ENCODE measurements at places on chromosomes 6 and 20. TPM values are rescaled to one million over a fixed set of nuclear protein-coding genes. Genes with fewer than 3 reads are reported as not detected.

- no peak for DNase-seq
Observed at GRCh38 chr20:8284902-8285301, 152.8 kb downstream of the PLCB1 start.

- DNase-seq: no peak
Observed at GRCh38 chr6:14118091-14118439, 493 bp downstream of the CD83 start.

DNA sequence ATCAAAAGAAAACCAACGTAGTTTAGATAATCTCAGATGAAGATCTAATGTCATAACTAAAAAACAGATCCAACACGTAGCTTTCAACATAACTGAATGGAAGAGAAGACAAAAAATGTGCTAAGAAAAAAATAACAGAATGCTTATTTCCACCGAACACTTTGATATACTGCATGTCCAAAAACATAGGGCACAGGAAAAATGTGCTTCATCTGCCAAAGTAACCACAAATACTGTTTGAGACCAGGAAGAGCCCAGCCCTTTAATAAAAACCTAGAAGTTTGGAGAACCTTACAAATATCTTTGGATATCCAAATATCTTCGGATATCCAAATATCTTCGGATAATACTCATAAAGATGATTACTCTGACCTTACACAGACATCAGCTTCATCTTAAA, 19.8 kb downstream of the LAMA4 start:
- peak; percentile 51 for DNase-seq

The AKAP7 gene
- total RNA-seq: 8.8 TPM

GRCh38 chr6:117272891-117273290, 7.5 kb downstream of the VGLL2 start:
- no peak for DNase-seq

- DNase-seq: no peak
Observed at GRCh38 chr20:48680650-48681049, 147.1 kb downstream of the PREX1 start.

- DNase-seq: no peak
Observed at GRCh38 chr20:37520419-37520955, 563 bp upstream of the NNAT start.

GRCh38 chr6:142943711-142944123, 1.3 kb downstream of the HIVEP2 start:
- peak; percentile 16 for DNase-seq

DNA sequence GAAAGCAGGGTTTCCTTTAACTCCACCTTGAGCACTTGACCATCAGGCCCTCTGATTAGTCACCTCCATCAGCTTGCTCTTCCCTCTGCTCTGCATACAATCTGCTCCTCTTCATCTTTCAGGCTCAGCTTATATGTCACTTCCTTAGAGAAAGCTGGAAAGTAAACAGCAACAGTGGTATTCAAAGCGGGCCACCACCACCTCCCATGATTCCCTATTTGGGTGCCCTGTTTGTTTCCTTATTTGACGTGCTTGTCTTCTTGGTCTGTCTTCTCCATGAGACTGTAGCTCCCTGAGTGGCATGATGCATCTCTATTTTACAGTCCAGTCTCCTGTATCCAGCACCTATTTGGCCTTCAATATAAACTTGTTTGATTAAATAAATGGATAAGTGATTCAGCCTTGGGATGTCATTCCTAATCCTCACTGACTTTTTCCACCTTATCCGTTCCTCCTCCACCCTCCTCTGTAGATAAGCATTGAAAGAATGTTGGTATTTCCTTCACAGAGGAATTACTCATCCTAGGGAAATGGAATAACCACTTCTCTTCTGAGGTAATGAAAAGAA, 102.8 kb upstream of the SGK1 start:
- peak; percentile 79 for DNase-seq

GRCh38 chr6:126086560-126086959, 100.2 kb downstream of the TRMT11 start:
- DNase-seq: no peak

DNA sequence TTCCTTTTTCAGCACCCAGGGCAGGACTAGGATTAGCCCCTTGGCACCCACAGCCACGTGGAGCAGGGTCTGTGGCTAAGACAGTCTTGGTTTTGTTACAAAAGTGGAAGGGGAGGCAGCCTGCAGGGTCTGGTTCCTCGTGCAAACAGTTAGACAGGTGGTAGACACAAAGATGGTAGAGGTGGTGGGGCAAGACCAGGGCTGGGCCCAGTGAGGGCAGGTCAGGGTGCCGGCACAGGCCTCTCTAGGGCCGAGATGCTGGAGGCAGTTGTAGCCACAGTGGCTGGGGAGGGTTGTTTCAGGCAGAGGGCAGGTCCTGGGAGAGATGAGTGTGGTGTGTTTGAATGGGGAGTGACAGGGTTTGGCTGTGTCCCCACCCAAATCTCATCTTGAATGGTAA, 161.6 kb downstream of the SMOC2 start:
- no peak for DNase-seq

DNA sequence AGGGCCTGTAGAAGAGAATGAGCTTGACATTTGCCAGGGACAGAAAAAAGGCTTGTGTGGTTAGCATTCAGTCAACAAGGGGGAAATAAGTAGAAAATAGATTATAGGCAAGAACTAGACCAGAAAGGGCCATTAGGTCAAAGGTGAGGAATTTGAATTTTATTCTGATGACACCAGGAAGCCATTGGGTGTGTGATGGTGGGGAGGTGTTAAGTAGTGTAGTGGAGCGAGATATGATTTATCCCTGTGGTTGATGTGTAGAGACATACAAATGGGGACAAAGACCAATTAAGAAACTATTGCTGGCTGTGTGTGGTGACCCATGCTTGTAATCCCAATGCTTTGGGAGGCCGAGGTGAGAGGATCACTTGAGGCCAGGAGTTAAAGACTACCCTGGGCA, 11.0 kb downstream of the DSTN start:
- no peak for DNase-seq

DNA sequence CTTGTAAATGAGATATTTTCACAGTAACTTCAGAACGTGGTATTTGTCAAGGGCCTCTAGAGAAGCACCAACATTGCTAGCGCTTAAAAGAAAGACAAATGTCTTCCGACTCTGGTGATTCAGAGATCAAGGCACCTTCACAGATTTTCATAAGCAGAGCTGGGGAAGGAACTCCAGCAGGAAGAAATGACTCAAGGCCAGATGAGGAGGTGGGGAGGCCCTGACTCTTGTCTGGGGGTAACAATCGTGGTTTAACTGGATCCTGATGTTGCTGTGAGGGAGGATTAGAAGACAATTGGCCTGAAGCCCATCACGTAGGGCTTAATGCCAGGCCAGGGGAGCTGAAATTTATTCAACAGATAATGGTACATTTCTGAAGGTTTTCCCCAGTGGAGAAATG, 122.9 kb upstream of the QKI start:
- DNase-seq: peak; percentile 27

The SOX12 gene
- total RNA-seq: 3.1 TPM

DNA sequence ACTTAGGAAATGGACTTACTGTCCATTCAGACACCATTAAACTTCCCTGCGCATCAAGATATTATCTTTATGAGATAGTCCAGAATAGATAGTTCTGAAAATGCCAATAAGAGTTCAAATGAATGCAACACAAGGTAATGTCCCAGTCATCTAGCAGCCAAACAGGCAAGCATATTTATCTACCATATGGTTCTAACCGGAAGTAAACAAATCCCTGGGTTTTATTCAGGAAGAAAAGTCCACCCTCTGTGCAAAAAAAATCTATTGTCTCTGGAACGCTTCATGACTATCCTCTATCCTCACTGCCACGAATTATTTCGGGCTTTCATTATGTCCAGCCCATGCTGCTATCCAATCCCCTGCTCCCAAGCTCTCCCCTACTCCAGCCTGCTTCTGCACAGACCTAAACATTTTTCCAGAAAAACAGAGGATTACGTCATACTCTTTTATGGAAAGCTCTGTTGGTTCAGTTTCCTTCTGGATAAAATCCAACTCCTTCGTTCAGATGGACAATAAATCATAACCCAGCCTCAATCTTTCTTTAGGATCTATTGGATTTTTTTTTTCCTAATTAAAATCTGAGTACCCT, 11.4 kb downstream of the PPIL6 start:
- DNase-seq: peak; percentile 30

- DNase-seq: no peak
Observed at GRCh38 chr6:79813143-79813850, 134.1 kb downstream of the ELOVL4 start.

The KHDRBS2 gene
- not detected for total RNA-seq

DNA sequence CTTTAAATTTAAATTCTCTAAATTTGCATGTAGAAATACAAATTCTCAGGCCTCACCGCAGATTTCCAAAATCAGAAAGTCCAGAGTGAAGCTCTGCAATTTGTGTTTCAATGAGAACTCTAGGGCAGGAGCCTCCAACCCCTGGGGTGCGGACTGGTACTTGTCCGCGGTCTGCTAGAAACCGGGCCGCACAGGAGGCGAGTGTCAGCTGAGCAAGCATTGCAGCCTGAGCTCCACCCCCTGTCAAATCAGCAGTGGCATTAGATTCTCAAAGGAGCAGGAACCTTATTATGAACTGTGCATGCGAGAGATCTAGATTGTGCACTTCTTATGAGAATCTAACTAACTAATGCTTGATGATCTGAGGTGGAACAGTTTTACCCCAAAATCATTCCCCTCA, 203.0 kb upstream of the PCSK2 start:
- DNase-seq: peak; percentile 45

GRCh38 chr20:4601630-4602296, 119.9 kb upstream of the PRND start:
- peak; percentile 86 for DNase-seq

DNA sequence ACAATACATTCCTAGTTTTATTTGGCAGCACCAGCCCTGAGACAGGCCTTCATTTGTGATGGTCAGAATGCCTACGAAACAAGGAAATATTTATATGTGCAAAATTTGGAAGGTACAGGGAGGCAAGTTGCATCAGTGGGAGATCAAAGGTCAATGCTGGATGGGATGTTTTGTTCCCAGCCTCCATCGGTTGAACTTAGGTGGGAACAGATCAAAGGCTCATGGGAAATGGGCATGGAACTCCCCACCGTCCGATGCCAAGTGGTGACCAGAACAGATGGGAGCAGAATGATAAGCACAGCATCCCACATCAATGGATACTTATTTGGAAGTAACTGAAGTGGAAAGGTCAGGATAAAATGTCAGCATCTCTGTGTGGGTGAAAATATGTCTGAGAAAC, 177.7 kb upstream of the TNFAIP3 start:
- no peak for DNase-seq

The CCM2L gene
- total RNA-seq: not detected

- DNase-seq: no peak
Observed at GRCh38 chr6:106823732-106824351, 150.7 kb downstream of the CD24 start.

DNA sequence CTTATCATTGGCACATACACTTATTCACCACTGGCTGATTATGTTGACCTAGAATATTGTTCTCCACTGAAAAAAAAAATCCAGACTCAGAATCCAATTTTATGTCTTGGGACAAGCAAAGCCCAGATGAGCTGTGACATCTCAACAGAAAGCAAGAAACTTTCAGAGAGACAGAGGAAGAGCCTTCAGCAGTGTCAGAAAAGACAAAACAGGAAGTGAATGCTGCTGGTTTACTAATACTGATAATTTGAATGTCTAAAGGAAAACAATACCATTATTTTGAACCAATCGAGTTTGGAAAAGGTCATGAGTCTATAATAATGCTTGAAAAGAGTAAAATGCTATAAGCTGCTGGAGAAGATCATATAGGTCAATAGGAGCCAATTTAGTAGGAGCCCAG, 179.8 kb upstream of the RIMS1 start:
- DNase-seq: no peak

- peak; percentile 5 for DNase-seq
Observed at GRCh38 chr6:165834613-165835259, 171.7 kb upstream of the PDE10A start.

The NRN1 gene
- 32.8 TPM for total RNA-seq

The OTOR gene
- total RNA-seq: not detected

- DNase-seq: no peak
Observed at GRCh38 chr6:90448836-90449235, 138.0 kb downstream of the MAP3K7 start.

DNA sequence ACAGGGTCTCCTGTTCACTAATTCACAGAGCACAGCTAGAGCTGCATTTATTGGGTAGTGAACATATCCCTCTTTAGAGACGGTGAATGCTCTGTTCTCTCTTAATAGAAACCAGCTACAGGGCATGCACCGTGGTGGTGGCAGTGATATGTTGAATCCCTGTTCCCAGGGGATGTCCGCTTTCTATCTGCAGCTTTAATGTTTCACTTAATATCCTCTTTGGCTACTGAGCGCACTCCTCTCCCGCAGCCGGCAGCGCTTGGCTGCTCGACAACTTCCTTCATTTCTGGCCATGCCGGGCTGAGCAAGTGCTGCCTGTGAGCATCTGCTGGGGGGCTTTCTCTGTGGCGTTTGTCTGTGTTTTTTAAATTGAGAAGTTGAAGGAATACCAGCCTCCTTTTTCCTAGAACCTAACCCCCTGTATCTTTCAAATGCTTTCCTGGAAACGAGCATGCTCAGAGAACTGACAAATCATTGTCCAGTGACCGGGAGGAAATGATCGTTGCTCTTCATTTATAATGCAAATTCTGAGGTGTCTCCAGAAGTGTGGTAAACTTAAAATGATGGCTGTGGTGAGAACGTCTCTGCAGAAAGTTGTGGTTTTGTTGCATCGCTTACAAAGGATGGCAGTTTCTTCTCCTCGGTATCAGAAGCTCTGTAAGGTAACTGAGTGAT, 297.9 kb downstream of the UTRN start:
- DNase-seq: peak; percentile 47

The SERPINB1 gene
- total RNA-seq: 25.1 TPM

The KIAA1755 gene
- total RNA-seq: 1.1 TPM

DNA sequence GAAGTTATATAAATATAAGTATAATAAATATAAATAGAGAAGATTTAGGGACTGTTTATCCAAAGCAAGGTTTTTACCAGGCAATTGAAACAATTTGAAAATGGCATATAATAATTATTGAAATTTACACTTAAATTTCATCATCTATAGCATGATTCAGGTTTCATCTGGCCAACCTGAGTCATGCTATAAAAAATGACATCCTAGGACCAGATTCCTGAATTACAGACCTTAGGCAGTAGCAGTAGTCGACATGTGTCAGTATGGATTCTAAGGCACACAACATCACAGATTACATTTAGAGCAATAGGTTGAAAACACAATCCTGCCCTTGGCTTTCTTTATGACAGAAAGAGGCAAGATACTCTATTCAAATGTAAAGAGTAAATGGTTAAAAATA, 592.3 kb downstream of the PHF3 start:
- no peak for DNase-seq

The FNDC1 gene
- total RNA-seq: not detected

DNA sequence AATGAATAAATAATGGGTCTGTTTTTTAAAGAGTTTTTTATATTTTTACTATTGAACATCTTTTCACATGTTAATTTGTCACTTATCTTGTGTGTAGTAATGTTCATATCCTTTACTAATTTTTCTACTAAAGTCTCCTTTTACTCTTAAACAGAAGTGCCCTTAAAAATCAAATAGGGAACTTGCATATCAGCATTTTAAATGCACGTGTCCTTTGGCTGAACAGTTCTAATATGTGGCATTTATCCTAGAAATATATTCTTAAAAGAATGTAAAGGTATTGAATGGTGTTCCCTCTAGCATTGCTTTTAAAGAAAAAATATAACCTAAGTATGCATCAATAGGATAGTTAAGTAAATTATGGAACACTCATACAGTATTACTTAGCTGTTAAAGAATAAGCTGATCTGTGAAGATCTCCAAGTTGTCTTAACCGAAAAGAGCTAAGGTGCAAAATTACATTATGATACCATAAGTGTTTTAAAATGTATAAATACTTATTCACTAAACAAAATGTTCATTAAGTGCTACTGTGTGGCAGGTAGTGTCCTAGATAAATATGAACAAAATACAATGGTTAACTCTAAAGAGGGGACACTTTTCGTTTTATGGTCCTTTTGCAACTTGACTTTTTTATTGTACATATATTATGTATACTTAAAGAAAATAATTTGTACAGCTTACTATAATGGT, 631 bp upstream of the PGBD1 start:
- DNase-seq: no peak
